ENCODE measurements at places on chromosomes 3 and 15.

GRCh38 chr3:160869825-160870224, 113.8 kb downstream of the PPM1L start:
- DNase-seq: no peak

DNA sequence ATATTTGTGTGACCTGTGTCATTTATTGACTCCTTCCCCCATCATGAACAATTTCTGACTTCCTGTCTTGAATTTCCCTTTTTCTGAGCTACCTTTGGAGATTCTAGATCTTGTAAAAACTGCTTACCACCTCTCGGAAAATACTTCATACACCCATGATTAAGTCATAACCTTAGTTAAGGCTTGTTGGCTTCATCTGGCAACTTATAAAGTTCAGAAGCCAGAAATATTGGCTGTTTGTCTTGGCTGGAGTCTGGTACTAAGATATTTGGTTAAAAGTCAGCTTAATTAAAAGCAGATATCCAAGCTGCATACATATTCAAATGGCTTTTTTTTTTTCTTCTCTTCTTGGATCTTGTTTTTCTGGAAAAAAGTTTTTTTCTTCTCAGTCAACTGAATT, 37.3 kb upstream of the B3GALNT1 start:
- no peak for DNase-seq

- DNase-seq: no peak
Measured at GRCh38 chr3:85567071-85567676, 608.4 kb downstream of the CADM2 start.

DNA sequence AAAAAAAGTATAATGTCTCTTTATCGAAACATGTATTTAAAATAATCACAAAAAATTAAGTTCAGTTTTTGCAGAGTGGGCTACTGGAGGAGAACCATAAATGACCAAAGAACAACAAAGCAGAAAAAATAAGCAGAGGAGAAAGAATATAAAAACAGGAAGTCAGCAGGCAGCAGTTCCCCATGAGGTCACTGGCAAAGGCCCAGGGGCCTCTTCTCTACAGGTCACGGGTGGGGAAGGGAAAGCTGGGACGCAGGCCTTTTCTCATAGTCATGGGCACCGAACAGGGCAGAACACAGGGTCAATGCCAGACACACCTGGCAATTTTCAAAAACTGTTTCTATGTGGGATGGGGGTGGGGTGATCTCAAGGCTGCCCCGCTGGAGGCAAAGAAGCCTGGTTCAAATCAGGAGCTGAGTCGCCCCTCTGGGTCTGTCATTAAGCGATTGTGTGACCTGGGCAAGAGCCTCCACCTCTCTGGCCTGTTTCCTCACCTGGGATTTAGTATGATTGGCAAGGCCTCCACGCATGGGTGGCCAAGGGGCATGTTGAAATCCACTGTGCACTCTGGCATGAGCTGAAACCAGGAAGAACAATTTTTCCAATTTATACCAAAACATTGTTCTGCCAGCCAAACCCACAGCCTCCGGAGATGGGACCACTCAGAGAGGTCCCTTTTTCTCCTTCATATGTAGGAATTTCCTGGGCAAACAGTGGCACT, 43.8 kb upstream of the UACA start:
- DNase-seq: no peak

- no peak for DNase-seq
Measured at GRCh38 chr3:194871864-194872668, 186.4 kb downstream of the FAM43A start.

GRCh38 chr3:191397771-191398170, 63.2 kb upstream of the PYDC2 start:
- no peak for DNase-seq

DNA sequence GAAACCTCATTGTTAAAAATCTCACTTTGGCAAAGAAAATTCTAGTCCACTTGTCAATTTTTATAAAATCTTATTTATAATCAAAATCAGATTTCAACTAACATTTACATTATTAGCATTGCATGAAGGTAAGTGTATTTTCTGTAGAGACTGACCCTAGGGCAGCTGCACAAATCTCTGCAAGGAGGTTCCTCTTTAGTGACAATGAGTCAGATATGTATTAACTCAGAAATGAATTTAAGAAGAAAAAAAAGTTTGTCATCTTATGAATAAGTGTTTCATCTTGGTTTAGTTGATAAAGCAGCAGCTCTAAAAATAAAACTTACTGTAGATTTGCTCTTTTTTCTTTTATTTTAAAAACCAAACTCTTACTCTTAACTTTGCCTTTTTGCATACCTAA, 9.0 kb upstream of the GNB4 start:
- no peak for DNase-seq

- DNase-seq: no peak
Measured at GRCh38 chr3:134955874-134956273, 160.8 kb downstream of the EPHB1 start.

DNA sequence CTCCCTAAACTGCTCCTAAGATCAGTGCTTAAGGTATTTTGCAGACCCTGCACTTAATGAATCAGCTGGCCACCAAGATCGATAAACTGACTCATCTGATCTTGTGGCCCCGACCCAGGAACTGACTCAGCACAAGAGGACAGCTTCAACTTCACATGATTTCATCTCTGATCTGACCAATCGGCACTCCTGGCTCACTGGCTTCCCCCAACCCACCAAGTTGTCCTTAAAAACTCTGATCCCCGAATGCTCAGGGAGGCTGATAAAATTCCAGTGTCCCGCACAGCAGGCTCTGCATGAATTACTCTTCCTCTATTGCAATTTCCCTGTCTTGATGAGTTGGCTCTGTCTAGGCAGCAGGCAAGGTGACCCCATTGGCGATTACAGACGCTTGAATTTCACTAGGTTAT, 13.5 kb downstream of the HTR3E start:
- no peak for DNase-seq

- no peak for DNase-seq
Measured at GRCh38 chr3:111715911-111716523, 120.9 kb upstream of the ZBED2 start.

DNA sequence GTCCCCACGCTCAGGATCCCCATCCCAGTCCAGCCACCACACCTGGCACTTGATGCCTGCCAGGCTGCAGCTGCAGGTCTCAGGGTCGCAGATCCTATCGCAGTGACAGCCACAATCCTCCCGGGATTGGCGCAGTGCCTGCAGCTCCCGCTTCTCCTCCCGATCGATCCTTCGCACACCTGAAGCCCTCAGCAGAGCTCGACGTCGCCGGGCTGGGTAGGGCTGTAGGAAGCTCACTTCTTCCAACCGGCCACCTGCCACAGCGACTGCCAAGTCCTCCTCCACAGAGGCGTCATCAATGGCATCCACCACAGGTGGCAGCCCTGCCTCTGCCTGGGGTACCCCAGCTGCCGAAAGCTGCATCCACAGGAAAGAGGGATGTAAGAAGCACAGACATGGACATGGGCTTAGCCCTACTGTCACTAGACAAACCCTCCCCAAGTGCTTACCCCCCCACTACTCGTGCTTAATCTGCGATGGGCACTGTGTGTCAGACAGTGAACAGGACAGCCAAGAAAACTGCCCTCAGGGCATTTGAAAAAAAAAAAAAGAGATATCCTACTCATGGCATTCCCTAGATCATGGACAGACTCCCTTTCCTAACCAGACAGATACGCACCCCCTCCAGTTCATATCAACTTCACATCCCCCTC, 9.2 kb downstream of the CSRNP1 start:
- no peak for DNase-seq
